CD4-positive, alpha-beta T cell treated with Interleukin-6 for 4 hours (primary cell): ENCODE measurements at places on chromosomes 5 and 9.

DNA sequence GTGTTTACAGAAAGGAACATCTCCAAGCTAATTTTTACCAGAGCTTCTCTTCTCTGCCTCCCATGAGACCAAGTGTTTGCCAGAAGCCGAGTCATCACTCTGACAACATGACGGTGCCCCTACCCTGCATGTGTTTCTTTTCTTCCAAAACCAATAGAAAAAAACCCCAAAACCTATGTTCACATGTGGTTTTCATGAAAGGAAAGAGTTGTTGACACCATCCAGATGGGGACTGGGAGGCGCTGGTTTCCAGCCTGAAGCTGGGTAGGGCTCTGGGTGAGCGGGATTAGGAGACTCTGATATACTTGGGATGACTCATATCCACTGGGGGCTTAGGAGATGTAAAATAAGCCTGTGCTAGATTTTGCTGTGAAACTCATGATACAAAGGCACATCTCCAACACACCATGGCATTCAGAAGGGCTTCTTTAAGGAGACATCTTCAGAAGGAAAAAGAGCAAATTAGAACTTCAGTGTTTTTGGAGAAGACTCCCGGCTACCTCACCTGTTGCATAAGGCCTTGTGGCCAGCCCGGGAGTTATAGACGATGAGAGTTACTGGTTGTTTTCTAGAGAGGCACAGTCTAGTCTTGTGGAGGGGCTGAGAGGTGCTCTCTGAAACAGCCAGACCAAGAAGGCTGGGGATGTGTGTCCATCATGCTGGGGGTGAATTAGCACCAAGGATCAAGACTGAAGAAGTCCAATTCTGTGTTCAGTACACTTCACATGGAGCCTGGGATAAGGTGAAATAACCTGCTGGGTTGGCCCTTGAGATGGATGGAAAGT is 108.9 kb upstream of the LHFPL2 start:
- no peak for DNase-seq

DNA sequence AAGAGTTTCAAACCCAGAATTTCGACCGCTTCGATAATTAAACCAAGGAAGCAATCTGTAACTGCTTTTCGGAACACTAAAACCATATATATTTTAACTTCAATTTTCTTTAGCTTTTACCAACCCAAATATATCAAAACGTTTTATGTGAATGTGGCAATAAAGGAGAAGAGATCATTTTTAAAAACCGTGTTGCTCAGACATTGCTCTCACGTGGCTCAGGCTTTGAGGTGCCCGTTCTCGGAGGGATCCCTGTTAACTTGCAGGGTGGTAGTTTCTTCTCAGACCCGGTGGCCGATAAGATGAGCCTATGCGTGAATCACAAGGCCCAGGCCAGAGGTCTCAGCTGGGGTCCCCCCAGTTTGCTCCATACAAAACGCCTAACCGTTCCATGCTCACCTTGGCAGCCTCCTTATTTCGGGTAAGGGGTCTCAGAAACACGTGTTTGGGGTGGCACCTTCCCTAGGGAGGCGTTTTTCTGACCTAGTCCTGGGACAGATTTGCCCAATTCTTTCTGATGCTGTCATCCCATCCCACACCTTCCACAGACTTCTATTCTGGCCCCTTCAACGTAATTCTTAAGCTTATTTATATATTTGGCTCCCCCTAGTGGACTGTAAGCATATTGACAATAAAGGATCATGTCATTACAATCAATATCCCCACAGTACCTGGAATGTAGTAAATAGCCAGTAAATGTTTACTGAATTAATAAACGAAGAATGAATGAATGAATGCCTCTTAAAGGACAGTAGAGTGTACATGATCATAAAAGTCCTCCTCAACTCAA is 48.1 kb downstream of the THBS4 start:
- peak; percentile 20 for DNase-seq

DNA sequence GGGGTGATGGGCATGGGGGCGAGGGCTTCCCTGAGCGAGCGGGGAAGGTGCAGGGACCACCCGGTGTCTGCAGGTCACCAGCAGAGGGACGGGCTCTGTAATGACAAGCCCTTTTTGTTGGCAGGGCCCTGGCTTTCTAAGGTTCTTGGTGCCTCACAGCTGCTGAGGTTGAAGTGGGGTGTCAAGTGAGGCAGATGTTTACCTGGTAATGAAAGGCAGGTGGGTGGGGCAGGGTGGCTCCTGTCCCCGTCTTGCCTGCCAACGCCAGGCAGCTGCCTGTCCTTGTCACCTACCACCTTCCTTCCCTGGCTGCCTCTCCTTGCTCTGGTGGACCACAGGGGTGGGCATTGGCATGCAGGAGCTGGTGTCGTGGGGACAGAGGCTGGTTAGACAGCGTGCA is 41.0 kb upstream of the SEMA4D start:
- DNase-seq = peak; percentile 60

- DNase-seq = peak; percentile 70
Measured at GRCh38 chr9:70413464-70413798, 1.0 kb downstream of the KLF9 start.

DNA sequence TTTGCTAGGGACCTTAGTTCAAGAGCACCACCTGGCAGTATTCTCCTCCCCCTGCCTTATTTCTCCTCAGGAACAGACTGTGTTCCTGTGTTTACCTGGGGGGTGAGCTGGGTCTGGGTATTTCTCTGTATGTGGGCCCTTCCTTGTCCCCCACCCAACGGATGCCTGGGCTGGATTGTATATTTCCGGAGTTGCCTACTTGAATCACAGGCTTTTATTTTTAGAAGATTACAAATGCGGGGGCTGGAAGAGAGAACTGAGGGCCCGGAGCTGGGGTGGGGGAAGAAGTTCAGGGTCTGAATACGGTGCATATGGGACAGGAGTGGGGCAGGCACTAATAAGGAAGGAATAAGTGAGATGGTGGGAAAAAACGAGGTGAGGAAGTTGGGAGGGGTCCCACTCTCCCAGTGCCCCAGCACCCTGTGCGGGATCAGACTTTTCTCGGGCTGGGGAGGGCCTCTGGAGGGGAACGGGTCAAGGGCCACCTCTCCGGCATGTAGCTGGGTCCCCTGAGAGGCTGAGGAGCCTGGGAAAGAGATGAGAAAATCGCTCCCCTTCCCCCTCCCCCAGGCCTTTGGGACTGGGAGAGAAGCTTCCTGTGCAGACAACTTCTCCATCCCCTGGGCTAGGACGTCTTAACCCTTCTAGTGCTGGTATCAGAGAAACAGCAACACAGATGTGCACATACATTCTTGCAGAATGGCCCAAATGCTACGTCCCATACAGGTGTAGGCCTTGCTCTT is 42.1 kb downstream of the PCDH1 start:
- DNase-seq = no peak

DNA sequence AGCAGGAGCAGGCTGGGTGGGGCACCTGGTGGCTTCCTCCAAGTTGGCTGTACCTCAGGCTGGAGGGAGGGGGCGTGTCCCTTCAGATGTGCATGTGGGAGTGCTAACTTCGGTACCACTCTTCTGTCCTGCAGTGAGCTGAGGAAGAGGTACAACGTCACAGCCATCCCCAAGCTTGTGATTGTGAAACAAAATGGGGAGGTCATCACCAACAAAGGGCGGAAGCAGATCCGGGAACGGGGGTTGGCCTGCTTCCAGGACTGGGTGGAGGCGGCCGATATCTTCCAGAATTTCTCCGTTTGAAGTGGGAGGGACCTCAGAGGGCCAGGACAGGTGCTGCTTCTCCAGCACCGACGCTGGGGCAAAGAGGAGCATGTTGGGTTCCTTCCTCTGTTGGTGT is 9.3 kb downstream of the NXNL2 start:
- DNase-seq = no peak

GRCh38 chr5:148653291-148653835 is 964 bp downstream of the HTR4 start:
- DNase-seq = no peak

GRCh38 chr5:145062280-145063062 is 772.7 kb downstream of the PRELID2 start:
- no peak for DNase-seq

DNA sequence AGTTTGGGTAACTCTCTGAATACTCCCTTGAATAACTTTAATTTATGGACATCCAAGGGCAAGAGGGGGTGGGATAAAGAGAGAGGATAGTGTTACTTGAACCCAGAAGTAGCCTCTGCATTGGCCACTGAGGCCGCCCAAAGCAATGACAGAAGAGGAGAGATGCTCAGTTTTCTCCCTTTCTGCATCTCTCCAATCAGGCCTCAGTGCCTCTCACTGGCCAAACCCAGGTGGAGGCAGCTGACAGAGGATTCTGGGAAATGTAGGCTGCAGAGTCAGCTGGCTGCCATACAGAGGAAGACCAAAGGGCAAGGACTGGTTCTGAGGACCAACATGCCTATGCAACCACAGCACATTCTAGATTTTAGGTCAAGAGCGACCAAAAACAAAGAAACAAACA is 719.4 kb downstream of the MAT2B start:
- no peak for DNase-seq

DNA sequence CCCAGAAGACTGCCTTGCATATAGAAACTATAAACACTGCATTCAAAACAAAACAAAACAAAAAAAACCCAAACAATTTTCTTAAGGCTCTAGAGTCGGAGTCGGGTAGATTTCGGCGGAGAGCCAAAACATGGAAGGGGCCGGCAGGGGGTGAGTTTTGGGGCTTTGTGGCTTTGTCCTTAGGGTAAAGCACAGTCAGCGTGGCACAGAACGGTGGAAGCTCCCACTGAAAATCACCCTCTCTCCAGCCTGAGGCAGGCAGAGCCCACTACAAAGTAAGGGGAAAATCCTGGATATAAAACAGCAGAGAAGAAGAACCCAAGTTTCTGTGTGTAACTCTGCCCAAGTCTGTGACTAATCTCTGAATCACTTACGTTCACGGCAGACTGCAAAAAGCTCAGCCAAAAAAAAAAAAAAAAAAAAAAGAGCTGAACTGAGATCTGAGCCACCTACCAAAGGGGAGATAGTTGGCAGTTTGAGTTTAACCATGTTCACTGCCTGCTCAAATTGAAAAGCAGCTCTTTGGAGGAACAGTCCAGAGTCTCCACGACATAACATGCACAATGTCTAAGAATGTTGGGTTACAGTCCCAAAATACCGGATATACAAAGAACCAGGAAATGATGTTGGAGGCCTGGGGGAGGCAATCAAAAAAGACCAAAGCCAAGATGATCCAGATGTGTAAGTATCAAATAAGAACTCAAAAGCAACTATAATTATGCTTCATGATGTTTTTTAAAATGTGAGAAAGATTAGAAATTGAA is 26.6 kb upstream of the OR2K2 start:
- DNase-seq = no peak

DNA sequence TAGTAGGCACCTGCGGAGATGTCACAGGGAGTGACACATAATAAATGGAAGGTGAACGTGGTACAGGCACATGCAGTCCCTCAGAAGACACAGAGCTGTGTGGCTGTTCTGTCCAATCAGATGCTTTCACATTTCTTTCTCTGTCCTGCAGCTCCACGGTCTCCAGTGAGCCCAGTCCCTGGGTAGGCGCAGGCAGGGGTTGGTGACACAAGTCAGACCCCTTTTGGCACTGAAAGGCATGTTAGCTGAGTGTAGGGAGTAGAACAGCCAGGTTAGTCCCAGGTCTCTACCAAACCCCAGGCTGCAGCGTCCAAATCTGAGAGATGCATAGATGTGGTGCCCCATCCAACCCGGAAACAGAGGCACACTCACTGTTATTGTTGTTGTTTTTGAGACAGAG is 2.8 kb downstream of the SLC31A2 start:
- DNase-seq = no peak

DNA sequence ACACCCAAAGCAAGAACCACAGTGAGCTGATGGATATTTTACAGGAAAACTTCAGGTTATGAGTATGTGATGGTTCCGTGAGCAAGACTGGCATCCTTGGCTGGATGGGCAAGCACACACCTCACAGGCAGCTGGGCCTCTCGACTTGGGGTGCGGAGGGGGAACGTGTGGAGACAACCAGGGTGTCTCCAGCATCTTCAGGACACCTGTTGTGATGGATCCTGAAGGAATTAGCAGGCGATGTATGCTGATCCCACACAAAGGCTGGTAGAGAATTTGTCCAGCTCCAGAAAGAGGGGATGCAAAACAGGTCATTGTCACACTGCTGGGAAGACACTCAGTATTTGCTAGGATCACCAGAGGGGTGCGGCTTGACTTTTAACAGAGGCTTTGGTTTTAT is 42.7 kb downstream of the SECISBP2 start:
- no peak for DNase-seq

DNA sequence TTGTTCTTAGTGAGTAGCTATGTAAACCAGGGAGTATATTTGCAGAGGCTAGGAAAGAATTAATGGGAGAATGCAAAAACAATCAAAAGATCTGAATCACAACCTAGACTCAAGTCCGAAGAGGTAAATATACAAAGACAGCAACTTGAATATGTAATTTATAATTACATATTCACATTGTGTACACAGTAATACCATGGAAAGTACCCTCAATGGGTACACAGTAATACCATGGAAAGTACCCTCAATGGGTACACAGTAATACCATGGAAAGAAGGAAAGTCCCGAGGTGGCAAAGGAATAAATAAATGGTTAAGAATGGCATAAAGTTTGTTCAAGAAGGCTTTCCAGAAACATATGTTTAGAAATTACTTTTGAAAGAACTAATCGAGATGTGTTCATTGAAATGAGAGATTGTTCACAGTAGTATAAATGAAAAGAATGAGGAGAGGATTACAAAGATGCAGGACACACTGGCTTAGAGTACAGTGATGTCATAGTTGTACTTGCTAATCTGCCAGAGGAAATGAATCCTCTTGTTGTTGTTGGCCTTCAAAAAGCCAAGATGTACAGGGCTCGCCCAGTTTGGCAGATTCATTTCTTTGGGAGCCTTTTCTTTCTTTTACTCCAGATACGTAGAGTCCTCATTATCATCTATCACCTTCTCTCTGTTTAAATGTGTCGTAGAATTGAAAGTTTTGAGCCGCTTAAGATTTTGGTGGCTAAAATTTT is 116.0 kb downstream of the UNC13B start:
- no peak for DNase-seq

- peak; percentile 25 for DNase-seq
Measured at GRCh38 chr9:136773386-136774044, 9.2 kb upstream of the LCN15 start.

GRCh38 chr9:113343732-113344231 is 3.7 kb upstream of the WDR31 start:
- DNase-seq = peak; percentile 42

GRCh38 chr5:56011835-56012234 is 17.1 kb upstream of the IL6ST start:
- peak; percentile 32 for DNase-seq

GRCh38 chr5:172672681-172673080 is 31.6 kb downstream of the NEURL1B start:
- no peak for DNase-seq

DNA sequence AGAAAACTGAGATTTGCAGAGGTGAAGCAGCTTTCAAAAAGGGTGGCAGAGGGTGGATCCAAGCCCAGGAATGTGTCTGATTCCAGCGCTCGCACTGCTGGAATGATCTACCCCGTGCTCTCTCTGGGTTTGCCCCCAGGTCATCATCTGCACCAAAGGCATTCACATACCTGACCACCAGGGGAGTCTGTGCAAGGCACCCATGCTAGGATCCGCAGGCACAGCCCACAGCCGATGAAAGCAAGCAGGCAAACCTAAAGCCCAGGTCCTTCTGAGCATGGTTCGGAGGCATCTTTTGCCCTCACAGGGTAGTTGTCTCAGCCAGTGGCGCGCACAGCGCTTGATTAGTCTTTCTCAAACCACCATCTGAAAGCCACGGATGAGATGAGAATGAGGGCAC is 56.6 kb downstream of the TEK start:
- DNase-seq = no peak

- DNase-seq = no peak
Measured at GRCh38 chr9:125754096-125754495, 6.9 kb downstream of the PBX3 start.

- peak; percentile 76 for DNase-seq
Measured at GRCh38 chr9:92986176-92987119, 39.1 kb downstream of the FGD3 start.
